ENCODE measurements at places on chromosomes 13 and 19.

DNA sequence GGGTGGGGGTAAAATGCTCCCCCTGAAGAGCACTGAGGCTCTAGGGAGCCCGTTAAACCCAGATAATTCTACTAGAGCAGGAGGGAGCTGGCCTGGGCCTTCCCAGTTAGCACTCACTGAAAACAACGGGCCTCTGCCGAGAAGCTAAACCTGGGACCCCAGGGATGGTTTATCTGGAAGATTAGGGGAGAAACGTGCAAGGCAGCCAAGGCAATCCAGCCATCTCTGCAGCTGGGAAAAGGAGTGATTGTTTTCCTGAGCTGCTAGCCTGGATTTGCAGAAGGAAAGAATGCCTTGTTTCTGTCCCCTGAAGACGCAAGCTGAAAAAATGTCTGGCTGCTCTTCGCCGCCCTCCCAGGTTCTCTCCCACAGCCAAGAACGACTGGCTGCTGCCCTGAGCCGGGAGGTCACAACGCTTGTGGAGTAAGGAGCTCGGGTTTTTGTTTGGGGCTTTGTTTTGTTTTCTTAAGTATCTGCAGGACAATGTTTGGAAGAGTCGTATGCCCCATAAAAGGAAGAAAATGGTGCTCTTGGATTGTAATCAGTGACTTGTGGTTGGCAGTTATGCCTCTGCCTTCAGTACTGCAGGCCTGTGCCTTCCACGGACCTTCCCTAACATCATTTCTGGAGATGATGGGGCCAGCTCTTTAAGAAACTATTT is 31.5 kb downstream of the COL4A2 start:
- DNase-seq = no peak

DNA sequence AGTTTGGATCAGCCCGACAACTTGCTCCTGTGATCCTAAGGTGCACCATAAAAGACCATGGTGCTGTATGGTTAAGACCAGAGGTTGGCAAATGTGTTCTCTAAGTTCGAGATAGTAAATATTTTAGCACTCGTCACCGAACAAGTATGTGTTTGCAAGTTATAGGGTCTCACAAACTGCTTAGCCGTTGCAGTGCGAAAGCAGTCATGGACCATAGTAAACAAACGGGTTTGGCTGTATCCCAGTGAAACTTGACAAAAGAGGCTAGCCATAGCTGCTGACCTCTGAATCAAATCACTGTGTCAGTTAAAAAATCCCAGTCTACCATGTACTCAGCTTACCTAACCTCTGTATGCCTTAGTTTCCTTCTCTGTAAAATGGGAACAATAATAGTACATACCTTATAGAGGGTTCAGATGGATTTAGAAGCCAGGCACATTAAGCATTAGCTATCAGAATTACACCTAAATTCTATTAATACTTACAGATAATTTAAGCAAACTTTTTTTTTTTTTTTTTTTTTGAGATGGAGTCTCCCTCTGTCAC is 72.1 kb downstream of the IPO5 start:
- no peak for DNase-seq

GRCh38 chr13:39283072-39283471 is 244.8 kb downstream of the NHLRC3 start:
- no peak for DNase-seq

- DNase-seq = no peak
Measured at GRCh38 chr19:16034958-16035560, 41.2 kb upstream of the TPM4 start.

GRCh38 chr13:33261387-33262061 is 24.0 kb downstream of the STARD13 start:
- no peak for DNase-seq

DNA sequence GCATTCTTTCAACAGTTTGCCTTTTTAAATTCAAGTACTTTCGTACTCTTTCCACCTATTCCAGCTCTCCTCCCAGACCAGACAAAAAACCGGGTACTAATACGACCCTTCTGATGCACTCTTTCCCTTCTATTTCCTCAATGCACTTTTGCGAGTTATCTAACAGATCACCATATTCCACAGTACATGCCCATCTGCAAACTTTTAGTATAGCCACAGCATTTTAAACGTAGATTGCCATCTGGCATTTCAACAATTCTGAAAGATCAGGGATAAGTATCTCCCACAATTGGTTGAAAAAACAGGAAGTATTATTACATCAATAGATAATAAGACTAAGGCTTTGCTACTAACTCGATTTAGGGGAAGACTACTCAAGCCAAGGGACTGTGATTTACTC is 31.5 kb downstream of the RBM26 start:
- DNase-seq = no peak

DNA sequence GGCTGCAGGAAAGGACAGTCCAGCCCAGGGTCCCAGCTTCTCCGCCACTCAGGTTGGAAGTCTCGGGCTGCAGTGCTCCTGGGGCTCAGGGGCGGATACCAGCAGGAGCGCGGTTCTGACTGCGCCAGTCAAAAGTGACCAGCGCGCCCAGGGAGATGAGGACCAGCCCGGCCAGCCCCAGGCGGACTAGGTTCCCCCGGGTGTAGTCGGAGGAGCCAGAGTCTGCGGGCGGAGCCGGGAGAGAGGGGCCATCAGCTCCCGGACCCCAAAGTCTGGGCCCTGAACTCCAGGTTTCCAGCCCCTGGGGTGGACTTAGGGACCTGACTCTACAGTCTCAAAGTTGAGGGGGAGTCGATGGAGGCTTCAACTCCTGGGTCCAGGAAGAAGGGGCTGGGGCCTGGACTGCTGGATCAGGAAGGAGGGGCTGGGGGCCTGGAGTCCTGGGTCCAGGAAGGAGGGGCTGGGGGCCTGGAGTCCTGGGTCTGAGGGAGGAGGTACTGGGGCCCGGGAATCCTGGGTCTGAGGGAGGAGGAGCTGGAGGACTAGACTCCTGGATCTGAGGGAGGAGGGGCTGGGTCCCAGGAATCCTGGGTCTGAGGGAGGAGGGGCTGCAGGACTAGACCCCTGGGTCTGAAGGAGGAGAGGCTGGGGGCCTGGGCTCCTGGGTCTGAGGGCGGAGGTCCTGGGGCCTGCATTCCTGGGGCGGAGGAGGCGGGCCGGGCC is 5.3 kb downstream of the OSCAR start:
- DNase-seq = no peak

DNA sequence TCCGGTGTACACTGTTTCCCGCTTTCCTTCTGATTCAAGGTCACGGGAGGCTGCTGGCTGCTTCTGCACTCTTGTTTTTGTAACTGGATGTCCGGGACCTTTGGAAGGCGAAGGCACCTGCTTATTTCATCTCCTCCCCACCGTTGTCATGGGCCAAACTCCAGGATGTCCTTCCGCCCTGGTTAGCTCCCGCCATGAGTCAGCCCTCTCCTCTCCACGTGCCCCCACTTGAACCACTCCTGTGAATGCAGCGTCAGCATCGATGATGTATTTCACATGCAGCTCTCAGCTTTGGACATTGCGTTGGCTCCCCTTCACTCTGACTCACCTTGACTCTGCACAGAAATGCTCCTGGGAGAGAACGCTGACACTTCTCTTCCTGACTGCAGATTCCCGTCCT is 5.5 kb upstream of the GALP start:
- DNase-seq = no peak

DNA sequence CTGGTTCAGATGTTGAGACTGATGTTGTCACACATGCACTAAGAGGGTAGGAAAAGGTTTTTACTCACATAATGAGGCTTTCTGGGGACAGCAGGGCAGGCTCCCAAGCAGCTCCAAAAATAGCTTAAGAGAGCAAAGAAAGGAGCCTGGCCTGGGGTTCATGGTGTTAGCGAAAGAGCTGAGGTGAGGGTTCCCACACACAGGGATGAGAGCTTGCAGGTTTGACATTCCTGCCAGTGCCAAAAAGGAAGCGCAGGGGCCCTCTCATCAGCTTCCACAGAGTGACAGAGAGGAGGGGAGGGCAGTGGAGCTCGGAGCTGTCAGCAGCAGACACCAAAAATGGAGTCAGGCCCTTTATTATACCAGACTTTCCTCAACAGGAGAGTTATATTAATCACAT is 65.5 kb upstream of the FAM216B start:
- DNase-seq = no peak

GRCh38 chr19:55526216-55527196 is 10.4 kb downstream of the SBK2 start:
- DNase-seq = no peak

- no peak for DNase-seq
Measured at GRCh38 chr19:31109636-31110035, 239.6 kb downstream of the TSHZ3 start.
